ENCODE measurements at places on chromosomes 13 and 19. TPM values are rescaled to one million over a fixed set of nuclear protein-coding genes. Genes with fewer than 3 reads are reported as not detected.

DNA sequence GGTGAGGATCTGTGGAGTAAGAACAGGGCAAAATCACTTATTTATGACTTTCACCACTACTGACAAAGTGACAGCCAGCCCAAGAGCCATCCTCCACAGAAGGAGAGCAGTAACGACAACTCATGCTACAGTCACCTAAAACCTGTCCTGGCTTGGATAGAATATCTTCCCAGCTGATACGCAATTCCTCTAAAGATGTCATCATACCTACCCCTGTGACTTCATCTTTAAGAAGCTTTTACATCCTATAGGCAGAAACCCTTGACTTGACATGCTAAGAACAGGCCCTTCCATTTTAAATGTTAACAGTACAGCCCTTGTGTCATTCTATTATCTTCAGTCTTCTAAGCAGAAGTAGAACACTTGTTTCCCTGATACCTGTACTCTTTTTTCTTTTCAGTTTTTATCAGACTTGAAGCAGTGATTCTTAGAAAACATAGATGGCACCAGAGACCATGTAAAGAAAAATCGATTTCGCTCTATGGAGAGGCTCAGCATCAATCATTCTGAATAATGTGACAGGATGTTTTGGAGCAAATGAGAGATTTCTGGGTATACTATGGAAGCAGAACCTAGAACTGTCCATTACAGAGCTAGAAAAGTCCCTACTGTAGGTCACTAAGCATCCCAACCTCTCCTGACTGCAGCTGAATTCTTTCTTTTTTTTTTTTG lies 20.1 kb downstream of the STOML3 start:
- no peaks in the 10 kb centered on the region for H3K27me3 ChIP-seq
- no peak overlapping the region for H3K27ac ChIP-seq
- no peak overlapping the region for H3K4me3 ChIP-seq
- H3K4me1 ChIP-seq: no peaks in the 10 kb centered on the region
- H3K36me3 ChIP-seq: no peaks in the 10 kb centered on the region

GRCh38 chr13:101144808-101145419 lies 271.4 kb downstream of the NALCN start:
- H3K27ac ChIP-seq: no peak overlapping the region
- no peak for DNase-seq
- H3K4me1 ChIP-seq: no peaks in the 10 kb centered on the region
- no peaks in the 10 kb centered on the region for H3K27me3 ChIP-seq
- H3K4me3 ChIP-seq: no peak overlapping the region
- no peaks in the 10 kb centered on the region for H3K36me3 ChIP-seq

- H3K4me3 ChIP-seq: no peak overlapping the region
- no peaks in the 10 kb centered on the region for H3K4me1 ChIP-seq
- no peaks in the 10 kb centered on the region for H3K36me3 ChIP-seq
- H3K27me3 ChIP-seq: no peaks in the 10 kb centered on the region
- H3K27ac ChIP-seq: no peak overlapping the region
These were observed 9.3 kb downstream of the CHST8 start for GRCh38 chr19:33630880-33631608.

GRCh38 chr13:80840316-80840976 lies 499.5 kb upstream of the SPRY2 start:
- H3K4me3 ChIP-seq: no peak overlapping the region
- H3K4me1 ChIP-seq: no peaks in the 10 kb centered on the region
- H3K27ac ChIP-seq: no peak overlapping the region
- no peak for DNase-seq
- H3K27me3 ChIP-seq: no peaks in the 10 kb centered on the region
- H3K36me3 ChIP-seq: no peaks in the 10 kb centered on the region

DNA sequence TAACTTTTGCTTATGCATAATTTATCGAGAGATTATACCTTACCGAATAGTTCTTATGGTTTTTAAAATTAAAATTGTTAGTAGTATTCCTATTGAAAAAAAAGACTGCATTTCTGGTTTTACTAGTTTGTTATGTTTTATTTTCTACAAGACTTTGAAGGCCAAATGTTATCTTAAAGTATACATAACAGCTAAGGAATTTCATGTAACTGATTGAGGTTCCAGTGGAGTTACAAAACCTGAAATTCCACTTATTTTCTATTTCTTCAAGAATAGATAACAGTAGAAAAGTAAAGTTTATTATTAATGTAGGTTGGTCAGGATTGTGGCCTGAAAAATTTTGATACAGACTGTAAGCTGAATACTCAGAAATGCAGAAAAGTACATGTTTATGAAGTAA lies 1216.0 kb upstream of the PCDH20 start:
- no peaks in the 10 kb centered on the region for H3K4me1 ChIP-seq
- H3K27me3 ChIP-seq: no peaks in the 10 kb centered on the region
- no peak overlapping the region for H3K27ac ChIP-seq
- DNase-seq: no peak

DNA sequence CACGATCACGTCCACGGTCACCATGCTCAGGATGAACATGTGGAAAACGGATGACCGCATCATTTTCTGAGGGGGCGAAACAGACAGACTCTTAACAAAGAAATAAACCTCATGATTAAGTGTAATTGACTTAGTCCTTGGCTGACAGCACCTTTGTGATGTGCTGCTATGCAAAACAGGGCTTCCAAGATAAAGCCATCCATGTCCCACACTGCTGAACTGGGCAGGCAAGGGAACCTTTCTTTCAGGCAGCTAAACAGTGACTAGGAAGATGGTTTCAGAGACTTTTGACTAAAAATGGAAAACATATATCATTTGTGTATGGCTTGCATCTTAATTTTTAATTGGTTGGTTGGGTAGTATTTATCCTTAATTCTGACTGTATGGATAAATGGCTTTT lies 157.8 kb downstream of the NALCN start:
- H3K4me1 ChIP-seq: no peaks in the 10 kb centered on the region
- H3K27me3 ChIP-seq: no peaks in the 10 kb centered on the region
- no peak for DNase-seq
- no peak overlapping the region for H3K27ac ChIP-seq

- H3K27me3 ChIP-seq: no peaks in the 10 kb centered on the region
- peak overlapping the region; percentile 99 for H3K27ac ChIP-seq
- H3K36me3 ChIP-seq: no peaks in the 10 kb centered on the region
- peak; percentile 40 for DNase-seq
- H3K4me1 ChIP-seq: no peaks in the 10 kb centered on the region
- peak overlapping the region; percentile 91 for H3K4me3 ChIP-seq
These were observed 1.3 kb downstream of the UBL3 start for GRCh38 chr13:29849071-29849631.

- no peak for DNase-seq
- H3K36me3 ChIP-seq: no peaks in the 10 kb centered on the region
- no peak overlapping the region for H3K4me3 ChIP-seq
- no peak overlapping the region for H3K27ac ChIP-seq
- no peaks in the 10 kb centered on the region for H3K27me3 ChIP-seq
- no peaks in the 10 kb centered on the region for H3K4me1 ChIP-seq
These were observed 117.9 kb downstream of the STOML3 start for GRCh38 chr13:38872693-38873092.

GRCh38 chr19:8881512-8881911 lies 49.3 kb downstream of the MBD3L1 start:
- H3K27me3 ChIP-seq: no peaks in the 10 kb centered on the region
- H3K4me3 ChIP-seq: no peak overlapping the region

- H3K4me3 ChIP-seq: no peak overlapping the region
- no peaks in the 10 kb centered on the region for H3K36me3 ChIP-seq
- H3K27ac ChIP-seq: no peak overlapping the region
- H3K4me1 ChIP-seq: no peaks in the 10 kb centered on the region
- no peaks in the 10 kb centered on the region for H3K27me3 ChIP-seq
These were observed 52.8 kb downstream of the ZNF823 start for GRCh38 chr19:11685676-11686650.

DNA sequence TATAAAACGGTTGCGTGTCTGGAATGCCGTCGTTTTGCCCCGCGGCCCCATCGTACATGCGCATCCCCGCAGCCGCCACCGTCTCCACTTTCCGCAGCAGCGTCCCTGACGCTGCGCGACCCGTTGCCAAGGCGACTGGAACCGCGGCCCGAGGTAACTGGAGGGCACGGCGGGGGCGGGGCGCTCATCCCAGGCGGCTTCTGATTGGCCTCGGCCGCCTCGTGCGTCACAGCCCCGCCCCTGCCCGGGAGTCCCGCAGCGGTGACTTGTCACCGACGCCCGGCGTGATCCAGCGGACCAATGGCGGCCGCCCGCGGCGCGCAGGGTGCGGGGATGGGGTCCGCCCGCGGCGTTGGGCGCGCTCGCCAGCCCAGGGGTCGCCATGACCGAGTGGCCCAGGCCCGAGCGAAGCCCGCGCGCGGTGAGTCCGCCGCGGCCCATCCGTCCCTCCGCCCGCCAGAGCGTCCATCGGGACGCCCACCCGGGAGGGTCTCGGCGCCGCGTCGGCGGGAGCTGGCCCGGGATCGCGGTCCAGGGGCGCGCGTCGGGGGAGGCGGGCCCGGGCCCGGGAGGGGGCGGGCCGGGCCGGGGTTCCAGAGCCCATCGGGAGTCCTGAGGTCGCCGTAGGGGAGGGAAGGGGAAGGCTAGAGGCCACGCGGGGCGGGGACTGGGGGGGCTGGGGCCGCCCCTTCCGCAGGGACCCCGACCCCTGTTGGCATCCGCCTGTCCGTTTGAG lies at the start of gene ZSCAN1:
Gene ZSCAN1, plus strand, starts transcription at position 285 of the 736 bp plus-strand sequence. CDS start 3,812 bp downstream, outside the sequence.
- DNase-seq: peak; percentile 92
- no peak within 1 kb of the TSS for H3K4me3 ChIP-seq
- H3K27ac ChIP-seq: no peak within 1 kb of the TSS
- no peaks in the 10 kb centered on the region for H3K36me3 ChIP-seq

GRCh38 chr13:107099661-107100060 lies 531.7 kb upstream of the ARGLU1 start:
- H3K27me3 ChIP-seq: no peaks in the 10 kb centered on the region
- DNase-seq: no peak
- H3K4me1 ChIP-seq: no peaks in the 10 kb centered on the region
- no peak overlapping the region for H3K4me3 ChIP-seq

- no peak for DNase-seq
- no peaks in the 10 kb centered on the region for H3K4me1 ChIP-seq
- no peaks in the 10 kb centered on the region for H3K36me3 ChIP-seq
- no peak overlapping the region for H3K27ac ChIP-seq
These were observed 16.1 kb upstream of the MTIF3 start for GRCh38 chr13:27466513-27466912.

DNA sequence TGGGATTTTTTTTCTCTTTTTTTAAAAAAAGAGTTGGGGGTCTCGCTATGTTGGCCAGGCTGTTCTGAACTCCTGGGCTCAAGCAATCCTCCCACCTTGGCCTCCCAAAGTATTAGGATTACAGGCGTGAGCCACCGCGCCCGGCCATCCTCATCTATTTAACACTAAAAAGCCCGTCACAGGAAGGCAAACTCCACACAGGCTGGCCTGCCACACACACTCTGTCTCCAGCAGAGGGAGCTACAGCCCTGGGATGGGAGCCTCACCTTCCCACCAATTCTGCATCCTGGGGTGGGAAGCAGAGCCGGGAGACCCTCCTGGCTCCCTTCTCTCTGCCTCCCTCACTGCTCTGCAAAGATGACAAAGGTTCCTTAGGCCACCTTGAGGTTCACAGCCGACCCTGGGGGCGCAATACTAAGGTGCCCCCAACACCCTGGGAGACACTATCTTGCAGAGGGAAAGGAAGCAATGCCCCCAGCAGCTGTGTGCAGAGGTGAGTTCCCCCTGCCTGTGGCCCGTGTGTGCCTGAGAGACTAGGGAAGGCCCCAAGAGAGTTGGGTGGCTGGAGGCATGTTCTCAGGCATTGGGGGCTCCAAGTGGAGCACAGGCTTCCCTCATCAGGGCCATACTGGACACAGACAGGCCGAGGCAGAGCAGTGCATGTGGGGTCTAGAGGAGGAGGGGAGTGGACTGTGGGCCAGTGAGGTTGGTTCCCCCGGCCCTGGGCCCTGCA lies 27.4 kb upstream of the TIMM44 start:
- H3K27ac ChIP-seq: no peak overlapping the region
- no peak for DNase-seq
- no peaks in the 10 kb centered on the region for H3K27me3 ChIP-seq
- peaks cover 8% of the 10 kb centered on the region for H3K4me1 ChIP-seq

- no peaks in the 10 kb centered on the region for H3K27me3 ChIP-seq
- H3K4me1 ChIP-seq: peaks cover 20% of the 10 kb centered on the region
- H3K27ac ChIP-seq: peak overlapping the region; percentile 95
- H3K36me3 ChIP-seq: no peaks in the 10 kb centered on the region
- H3K4me3 ChIP-seq: no peak overlapping the region
These were observed 1.4 kb downstream of the TDRD3 start for GRCh38 chr13:60398379-60398891.

- no peak overlapping the region for H3K27ac ChIP-seq
- no peaks in the 10 kb centered on the region for H3K27me3 ChIP-seq
- no peak overlapping the region for H3K4me3 ChIP-seq
- no peaks in the 10 kb centered on the region for H3K36me3 ChIP-seq
- H3K4me1 ChIP-seq: no peaks in the 10 kb centered on the region
These were observed 63.5 kb downstream of the SIAH3 start for GRCh38 chr13:45788011-45788410.

DNA sequence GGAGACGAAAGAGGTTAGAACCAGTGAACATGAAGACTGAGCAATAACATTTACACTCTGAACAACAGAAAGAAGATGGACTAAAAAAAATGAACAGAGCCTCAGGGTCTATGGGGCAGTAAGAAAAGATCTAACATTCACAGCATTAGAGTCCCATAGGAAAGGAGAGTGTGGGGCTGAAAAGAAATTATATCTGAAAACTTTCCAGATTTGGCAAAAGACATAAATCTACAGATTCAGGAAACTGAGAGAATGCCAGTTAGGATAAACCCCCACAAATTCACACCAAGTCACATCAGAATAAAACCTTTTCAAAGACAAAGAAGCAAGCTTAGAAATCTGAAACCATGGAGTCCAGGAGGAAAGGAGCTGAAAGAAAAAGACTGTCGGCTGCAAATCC lies 20.3 kb upstream of the TUBGCP3 start:
- H3K4me3 ChIP-seq: no peak overlapping the region
- no peaks in the 10 kb centered on the region for H3K27me3 ChIP-seq
- DNase-seq: no peak
- H3K27ac ChIP-seq: no peak overlapping the region

DNA sequence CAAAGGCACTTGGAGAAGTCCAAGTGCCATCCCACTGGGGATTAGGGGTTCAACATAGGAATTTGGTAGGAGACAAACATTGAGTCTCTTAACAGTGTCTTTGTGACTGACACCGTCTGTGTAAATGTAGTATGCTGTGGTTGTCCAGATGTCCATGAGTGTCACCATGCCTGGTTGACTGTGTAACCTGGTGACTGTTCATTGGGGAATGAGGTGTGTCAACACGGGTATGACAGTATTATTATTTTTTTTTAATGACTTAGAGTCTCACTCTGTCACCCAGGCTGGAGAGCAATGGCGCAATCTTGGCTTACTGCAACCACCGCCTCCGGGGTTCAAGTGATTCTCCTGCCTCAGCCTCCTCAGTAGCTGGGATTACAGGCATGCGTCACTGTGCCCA lies 16.2 kb downstream of the PKN1 start:
- H3K4me3 ChIP-seq: no peak overlapping the region
- H3K27ac ChIP-seq: no peak overlapping the region
- H3K36me3 ChIP-seq: peaks cover 96% of the 10 kb centered on the region

Gene ZNF723
- not detected for polyA plus RNA-seq

Gene SELENOV
- not detected for polyA plus RNA-seq

Gene KLHL1
- under 0.01 TPM for polyA plus RNA-seq

Gene ZNF682
- polyA plus RNA-seq: 11.8 TPM

Gene PRR12
- 9.5 TPM for polyA plus RNA-seq

Gene MYADM
- polyA plus RNA-seq: 22.7 TPM

Gene ADGRE3
- polyA plus RNA-seq: not detected

Gene SULT2A1
- polyA plus RNA-seq: 152 TPM

Gene KLK4
- polyA plus RNA-seq: 10.9 TPM

Data from adrenal gland (tissue), 19 donors.